Foreskin fibroblast (primary cell): ENCODE measurements at places on chromosomes 12 and 14.

DNA sequence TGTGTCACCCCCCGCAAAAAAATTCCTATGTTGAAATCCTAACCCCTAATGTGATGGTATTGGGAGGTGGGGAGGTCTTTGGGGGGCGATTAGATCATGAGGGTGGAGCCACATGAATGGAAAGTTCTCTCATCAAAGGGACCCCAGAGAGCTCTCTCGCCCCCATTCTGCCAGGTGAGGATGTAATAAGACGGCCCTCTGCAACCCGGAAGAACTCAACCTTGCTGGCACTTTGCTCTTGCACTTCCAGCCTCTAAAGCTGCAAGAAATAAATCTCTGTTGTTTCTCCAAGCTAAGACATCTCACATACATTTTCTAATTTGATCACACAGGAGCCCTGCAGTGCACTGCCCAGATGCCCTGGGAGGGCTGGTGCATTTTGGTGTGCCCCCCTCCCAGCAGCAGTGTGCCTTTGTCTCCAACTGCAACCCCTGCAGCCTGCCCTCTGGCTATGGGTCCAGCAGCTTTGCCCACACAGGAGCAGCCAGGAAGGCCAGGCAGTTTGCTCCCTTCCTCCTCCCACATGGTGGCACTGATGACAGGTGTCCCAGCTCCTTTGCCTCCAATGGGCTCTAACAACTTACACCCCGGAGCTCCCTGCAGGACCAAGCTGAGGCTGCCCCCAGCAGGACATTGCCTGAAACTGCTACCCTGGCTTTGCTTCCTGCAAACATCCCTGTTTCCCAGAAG is 59.3 kb downstream of the C14orf132 start:
- peak; percentile 62 for DNase-seq

DNA sequence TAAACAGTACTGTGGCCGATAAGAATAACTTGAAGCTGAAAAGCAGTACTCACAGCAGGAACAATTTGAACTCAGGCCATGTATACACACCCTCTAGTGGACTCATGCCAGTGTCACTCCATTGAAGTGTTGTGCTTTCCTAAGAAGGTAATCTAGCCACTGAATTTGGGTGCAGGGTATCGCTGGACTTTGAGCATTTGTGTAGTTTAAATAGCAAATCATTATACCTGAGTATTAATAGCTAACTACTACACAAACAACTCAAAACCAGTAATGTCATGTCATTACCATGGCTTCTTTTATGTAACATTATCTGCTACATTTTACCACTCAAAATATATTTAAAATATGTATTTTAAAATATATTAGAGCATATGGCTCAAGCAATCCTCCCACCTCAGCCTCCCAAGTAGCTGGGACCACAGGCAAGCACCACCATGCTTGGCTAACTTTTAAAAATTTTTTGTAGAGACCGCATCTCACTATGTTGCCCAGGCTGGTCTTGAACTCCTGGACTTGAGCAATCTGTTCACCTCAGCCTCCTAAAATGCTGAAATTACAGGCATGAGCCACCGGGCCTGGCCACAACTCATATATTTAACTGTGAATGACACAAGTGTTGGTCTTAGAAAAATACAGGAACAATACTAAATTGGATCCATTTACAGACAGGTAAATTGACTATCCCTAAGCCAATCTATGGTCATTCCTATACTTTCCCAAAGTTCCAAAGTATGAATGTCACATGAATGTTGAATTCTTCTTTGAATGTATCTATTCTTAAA is 25.6 kb upstream of the ARID4A start:
- peak; percentile 39 for DNase-seq

- no peak for DNase-seq
These were observed 450 bp downstream of the SINHCAF start for GRCh38 chr12:31325524-31325875.

- DNase-seq, result no peak
These were observed 420.6 kb downstream of the LRFN5 start for GRCh38 chr14:42027271-42027670.

- peak; percentile 7 for DNase-seq
These were observed 3.6 kb upstream of the KRT6A start for GRCh38 chr12:52496590-52497071.

DNA sequence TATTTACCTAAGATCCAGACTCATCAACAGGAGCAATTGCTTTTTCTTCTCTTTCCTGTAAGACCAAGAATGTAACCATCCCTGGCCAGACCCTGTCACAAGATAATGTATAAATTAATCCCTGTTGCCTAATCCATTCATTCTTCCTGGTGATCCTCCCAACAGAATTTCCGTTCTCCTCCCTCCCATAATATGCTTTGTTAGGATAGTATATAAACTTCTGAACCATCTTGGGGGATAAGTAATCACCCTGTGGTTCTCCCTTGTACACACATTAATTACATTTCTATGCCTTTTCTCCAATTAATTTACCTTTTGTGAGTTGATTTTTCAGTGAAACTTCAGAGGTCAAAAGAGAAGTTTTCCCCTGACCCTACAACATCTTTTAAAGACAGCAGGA is 76.2 kb upstream of the RASSF8 start:
- DNase-seq, result no peak

DNA sequence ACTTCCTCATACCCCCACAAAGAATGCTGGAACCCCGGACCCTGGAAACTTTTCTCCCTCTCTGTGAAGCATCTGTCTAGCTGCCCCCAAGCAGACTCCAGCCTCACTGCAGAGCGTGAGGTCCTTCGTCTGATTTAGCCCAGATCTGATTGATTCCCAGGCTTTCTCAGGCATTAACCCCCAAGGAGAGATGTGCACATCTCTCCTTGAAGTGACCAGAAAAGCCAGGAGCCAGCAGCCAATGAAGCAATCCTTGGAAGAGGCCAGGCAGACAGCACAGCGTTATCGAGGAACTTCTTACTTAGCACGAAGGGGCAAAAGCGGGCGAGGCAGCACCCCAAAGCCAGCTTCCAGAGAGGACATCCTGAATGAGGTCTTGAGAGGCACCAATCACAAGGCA is 100.7 kb downstream of the ZFP36L1 start:
- DNase-seq, result no peak

DNA sequence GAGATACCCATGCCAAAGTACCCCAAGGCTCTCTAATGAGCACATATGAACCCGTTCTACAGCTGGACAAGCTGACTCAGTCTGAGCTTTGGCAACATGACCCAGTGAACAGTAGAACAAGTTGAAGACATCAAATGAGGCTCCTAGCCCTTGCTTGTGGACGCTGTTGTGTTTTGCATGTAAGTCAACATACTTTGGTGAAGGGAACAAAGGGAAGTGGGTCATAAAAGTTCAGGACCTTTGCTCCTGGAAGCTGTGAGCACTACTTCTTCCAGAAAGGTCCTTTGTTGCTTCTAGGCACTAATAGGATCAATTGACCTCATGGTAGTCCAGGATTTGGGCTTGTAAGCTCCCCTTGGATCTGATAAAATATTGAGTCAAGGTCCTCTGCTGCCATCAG is 613.5 kb upstream of the TBX3 start:
- no peak for DNase-seq

DNA sequence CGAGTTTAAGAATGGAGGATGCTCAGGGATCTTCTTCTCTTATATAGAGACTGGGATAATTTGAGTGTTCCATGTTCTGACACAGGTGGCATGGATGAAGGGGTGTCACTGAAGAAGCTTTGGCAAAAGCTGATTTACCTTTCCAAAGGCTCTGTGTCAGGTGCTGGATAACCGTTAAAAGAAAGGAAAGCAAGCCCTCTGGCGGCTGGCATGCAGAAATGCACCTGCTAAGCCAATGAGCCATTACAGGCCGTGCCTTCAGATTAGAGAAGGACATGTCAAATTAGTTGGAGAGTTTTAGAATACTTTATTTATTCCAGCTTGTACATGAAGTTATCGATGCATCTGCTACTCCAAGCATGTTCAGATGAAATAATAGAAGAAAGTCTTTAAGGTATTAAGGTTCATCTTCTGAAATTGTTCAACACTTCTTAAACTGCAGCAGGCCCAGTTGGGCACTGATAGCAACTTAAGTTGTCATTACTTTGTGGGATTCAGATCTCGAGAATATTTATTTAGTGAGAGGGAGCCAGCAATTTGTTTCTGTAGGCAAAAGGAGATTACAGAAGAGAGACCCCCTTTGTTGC is 678.2 kb downstream of the NRXN3 start:
- DNase-seq, result peak; percentile 2

DNA sequence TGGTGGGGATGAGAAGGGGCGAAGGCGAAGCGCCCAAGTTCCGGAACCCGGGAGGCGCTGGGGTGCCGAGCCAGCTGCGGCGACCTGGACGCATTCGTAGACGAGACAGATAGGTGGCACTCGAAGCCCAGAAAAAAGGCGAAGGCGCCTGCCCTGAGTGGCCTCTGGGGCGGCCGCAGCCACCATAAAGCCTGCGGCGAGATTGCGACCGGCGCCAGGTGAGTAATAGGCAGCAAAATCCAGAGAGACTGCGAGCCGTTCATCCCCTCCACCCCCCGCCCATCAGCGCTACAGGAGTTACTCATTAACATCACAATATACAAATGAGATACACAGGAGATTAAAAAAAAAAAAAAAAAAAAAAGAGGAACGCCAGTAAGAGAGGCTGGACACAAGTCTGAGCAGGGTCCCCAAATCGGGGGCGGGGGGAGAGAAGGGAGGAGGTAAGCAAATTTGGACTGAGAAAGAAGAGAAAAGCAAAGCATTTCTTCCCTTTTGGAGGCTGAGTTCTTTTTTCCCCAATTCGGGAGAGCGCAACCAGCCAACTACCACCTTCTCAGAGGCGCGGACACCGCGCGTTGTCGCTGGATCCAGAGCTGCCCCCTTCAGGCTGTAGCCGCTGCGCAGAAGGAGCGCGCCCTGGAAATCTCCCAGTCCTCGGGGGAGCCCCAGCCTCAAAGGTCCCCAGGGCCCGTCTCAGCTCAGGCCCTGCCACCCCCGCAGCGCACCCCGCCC is 15.7 kb downstream of the TBX3 start:
- DNase-seq, result peak; percentile 94

- DNase-seq, result peak; percentile 95
These were observed at the start of gene ZC3H14 for GRCh38 chr14:88562831-88563686. ZC3H14 (plus strand) TSS chr14:88563037; CDS start chr14:88563134, 97 bp downstream.
